ENCODE measurements at places on chromosomes 4 and X. TPM values are rescaled to one million over a fixed set of nuclear protein-coding genes. Genes with fewer than 3 reads are reported as not detected.

The ITGB1BP2 gene
- 2.8 TPM for polyA plus RNA-seq

The UGT2B28 gene
- 0.13 TPM for polyA plus RNA-seq

DNA sequence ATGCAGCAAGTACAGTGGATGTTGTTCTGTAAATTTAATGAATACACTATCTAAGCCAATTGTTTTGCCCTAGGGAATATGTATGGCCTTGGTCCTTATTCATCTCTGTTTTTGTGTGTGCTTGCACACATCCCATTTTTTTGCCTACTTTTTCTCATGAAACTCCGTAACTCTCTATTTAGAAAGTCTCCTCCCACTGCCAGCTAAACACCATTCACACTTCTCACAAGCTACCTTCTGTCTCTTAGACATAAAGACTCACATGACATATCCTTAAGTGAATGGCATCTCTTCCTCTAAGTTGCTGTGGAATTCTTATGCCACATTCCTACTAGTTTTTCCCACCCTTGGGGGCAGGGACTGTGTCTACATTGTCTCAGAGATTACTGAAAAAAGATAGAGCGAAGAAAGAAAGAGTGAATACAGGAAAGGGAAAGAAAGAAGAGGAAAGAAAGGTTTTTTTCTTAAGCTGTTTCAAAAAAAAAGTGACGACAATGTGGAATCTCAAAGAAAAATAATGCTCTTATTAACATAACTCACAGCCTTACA is 117.5 kb downstream of the ATG4A start:
- no peak for DNase-seq

DNA sequence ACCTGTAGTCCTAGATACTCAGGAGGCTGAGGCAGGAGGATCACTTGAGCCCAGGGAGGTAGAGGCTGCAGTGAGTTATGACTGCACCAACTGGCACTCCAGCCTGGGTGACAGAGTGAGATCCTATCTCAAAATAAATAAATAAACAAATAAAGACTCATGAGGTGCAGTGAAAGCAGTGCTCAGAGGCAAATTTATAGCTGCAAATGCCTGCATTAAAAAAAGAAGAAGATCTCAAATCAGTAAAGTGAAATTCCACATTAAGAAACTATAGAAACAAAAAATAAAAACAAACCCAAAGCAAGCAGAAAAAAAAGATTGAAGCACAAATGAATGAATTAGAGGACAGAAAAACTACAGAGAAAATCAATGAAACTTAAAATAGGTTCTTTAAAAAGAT is 22.5 kb upstream of the HSD17B13 start:
- DNase-seq: no peak
